ENCODE measurements at places on chromosomes 4 and X. TPM values are rescaled to one million over a fixed set of nuclear protein-coding genes. Genes with fewer than 3 reads are reported as not detected.

The GPRIN3 gene
- 10.7 TPM for total RNA-seq

The ADAMTS3 gene
- 1.3 TPM for total RNA-seq

The CDKL2 gene
- not detected for total RNA-seq

The REELD1 gene
- total RNA-seq = 1.3 TPM

The POF1B gene
- not detected for total RNA-seq

The FANCB gene
- 1.5 TPM for total RNA-seq

The PTTG2 gene
- not detected for total RNA-seq

The CLCN4 gene
- 2.6 TPM for total RNA-seq

The MAGEE1 gene
- 0.65 TPM for total RNA-seq
